Coronary artery (tissue), 2 donors: ENCODE measurements at places on chromosomes 1 and 21.

- no peak for DNase-seq
These were observed 148.7 kb downstream of the MAST2 start for GRCh38 chr1:45952072-45952471.

DNA sequence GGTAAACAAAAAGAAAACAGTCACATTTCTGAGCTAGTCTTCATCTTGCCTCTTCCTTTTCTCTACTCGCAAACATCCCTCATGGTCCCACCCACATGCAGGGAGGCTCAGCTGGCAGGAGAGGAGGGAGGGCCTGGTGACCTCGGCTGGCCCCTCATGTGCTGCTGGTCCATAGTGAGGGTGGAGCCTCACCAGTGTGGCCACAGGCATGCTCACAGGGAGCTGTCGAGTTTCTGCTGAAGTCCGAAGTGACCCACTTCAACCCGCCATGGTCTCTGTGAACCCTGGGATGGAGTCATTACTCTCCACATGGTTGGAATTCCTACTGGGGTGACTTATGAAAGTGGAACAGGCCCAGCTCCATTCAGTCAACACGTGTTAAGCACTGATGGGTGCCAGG lies 253.4 kb downstream of the RHOU start:
- no peak for DNase-seq

DNA sequence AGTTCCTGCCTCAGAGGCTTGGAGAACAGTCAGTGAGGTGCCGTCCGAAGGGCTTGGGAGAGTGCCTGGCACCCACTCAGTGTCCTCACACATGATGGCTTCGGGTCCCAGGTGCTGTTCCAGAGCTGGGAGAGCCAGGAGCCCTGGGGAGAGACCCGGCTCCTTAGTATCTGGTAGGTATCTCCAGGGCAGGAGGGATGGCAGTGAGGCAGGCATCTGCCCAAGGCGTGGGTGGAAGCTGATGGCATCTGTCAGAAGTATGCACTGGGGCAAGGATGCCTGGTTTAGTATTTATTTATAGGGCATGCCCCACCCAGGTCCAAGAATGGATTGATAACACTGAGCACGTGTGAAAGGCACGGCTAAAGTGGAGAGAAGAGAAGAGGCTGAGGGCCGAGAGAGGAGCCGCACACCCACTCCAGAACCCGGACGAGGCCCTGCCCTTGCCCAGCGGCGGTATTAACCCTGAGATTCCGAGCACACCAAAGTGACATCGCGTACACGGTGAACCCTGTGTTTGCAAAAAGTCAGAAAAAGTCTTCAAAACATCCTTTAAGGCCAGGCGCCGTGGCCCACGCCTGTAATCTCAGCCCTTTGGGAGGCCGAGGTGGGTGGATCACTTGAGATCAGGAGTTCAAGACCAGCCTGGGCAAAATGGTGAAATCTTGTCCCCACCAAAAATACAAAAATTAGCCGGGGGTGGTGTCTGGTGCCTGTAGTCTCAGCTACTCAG lies 2.4 kb downstream of the TP73 start:
- DNase-seq: no peak

GRCh38 chr1:96016219-96016618 lies 705.4 kb upstream of the PTBP2 start:
- DNase-seq: no peak

DNA sequence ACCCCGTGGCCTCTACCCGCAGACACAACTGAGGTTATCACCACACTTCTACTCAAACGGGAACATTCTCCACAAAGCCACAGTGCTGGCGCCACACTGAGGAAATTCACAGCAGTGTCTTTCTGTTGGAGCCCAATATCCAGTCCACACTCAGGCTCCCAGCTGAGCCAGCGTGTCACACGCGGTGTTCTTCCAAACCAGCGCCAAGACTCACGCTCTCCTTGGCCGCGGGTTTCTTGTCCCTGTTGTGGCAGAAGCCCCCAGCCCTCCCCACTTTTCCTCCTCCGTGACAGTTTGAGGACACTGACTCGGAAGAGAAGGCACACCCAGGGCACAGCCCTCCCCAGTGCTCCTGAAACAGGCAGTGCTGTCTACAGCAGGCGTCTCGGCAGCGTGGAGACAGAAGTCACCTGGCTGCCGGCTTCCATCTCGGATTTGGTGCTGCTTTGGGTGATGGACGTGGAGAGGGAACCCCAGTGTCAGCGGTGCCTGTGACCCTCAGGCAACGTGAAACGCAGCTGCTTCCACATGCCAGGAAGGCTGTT lies 35.4 kb upstream of the AGPAT3 start:
- DNase-seq: no peak

GRCh38 chr1:24117722-24118409 lies 5.9 kb upstream of the MYOM3 start:
- no peak for DNase-seq

DNA sequence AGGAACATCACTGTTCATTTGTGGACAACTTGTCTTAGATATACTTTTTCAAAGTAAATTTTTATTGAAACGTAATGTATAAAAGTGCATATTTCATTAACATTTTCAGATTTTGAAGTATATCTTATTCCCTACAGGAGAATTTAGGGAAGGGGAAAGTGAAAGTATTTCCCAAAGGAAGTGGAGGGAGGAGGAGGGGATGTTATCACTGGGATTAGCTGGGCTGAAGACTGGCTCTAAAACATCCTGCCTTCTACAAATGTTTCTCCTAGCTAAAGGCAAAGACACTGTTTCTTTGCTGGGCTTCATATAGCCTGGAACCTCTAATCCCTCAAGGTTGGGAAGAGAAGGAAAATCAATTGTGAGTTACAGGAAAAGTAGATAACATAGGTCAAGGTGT lies 7.1 kb upstream of the ZNF697 start:
- DNase-seq: no peak

GRCh38 chr1:17434016-17434415 lies 5.5 kb downstream of the RCC2 start:
- no peak for DNase-seq

DNA sequence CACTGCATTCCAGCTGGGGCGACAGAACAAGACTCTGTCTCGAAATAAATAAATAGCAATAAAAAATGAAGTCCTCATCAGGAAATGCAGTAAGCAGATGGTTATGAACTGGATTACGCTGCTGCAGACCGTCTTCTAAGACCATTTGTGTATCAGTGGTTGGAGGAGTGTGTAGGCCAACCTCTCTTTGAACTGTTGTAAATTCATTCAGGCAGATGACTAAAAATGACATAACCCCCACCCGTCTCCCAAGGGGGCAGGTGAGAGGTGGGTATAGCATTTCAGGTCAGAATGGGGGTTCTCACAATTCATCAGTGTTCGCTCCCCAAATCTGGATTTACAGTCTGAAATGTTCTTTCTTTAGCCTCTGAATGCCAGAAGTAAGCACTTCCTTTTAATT lies 177.3 kb downstream of the KIF26B start:
- DNase-seq: no peak

GRCh38 chr1:11804666-11805421 lies 920 bp downstream of the MTHFR start:
- DNase-seq: no peak

- DNase-seq: no peak
These were observed 53.4 kb downstream of the SIPA1L2 start for GRCh38 chr1:232576537-232576936.

DNA sequence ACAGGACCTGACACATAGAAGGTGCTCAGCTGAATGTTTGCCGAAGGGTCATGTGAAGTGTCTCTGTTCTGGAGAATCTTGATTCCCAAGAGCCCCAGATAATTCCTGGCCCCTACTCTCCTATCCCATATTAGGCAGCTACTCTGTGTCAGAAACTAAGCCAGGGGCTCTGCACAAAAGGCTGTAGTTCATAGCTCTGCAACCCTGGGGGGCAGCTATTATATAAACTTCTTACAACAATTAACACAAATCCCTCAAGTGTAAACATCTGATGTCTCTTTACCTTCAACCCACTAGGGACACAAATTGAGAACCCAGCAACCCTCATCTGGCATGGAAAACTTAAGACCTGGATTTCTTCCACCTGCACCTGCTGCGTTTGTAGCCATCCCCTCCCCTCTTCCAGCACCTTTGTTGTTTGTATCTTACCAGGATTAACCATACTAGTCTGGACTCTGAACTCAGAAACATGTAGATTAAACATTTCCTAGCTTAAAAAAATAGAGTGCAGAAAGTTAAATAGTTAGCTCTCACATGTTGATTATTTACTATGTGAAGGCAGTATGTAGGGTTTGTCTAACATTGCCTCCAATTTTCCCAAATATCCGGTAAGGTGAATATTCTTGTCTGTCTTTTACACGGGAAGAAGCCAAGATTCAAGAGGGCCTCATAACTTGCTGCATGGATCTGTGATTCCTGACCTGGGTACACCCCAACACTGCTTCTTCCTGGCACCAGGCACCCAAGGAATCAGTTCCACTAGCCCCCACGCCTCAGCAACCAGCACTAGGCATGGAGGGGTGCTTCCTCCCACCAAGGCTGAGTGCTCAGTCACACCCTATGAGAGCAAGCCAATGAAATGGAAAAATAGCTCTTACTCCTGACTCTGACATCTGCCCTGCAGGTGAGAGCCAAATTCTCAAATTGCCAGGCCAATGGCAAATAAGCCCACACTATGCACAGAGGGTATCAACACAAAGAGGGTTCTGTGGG lies 220.7 kb upstream of the HOOK1 start:
- DNase-seq: no peak

GRCh38 chr1:24043345-24044032 lies 63.4 kb upstream of the SRSF10 start:
- DNase-seq: no peak

DNA sequence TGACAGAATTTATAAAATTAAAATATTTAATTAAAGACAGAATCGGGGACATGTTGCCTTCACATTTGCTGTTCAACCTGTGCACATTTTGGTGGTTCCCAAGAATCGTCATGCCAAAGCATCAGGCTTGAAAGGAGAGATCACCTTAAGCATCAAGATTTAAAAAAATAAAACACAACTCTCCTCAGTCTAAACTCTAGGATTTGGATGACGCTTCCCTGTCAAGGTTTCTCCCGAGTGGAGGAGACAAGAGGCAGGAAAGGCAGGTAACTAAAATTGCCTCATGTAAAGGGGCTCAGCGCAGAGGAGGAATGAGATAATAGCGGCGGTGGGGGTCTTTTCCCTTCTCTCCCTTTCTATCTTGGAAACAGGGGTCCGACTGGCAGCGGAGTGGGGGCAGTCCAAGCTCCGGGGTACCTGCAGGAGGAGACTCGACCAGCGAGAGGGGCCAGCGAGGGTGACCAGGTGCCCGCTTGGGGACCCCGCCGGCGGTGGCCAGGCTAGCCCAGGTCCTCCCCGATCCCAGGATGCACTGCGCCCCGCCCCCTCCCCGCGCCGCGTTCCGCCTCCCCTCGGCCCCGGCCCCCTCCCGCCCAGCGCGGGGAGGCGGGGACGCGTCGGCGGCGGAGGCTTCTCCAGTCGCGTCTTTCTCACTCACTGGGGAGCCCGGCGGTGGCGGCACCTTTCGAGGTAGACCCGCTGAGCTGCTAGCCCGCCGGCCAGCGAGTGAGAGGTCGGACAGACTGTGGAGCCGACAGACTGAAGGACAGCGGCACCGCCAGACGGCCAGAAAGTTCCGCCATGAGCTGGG lies at the start of gene FNBP1L:
FNBP1L (plus strand) TSS at position 638 of the 811 bp plus-strand sequence; CDS start at position 802, 164 bp downstream.
- peak; percentile 80 for DNase-seq

DNA sequence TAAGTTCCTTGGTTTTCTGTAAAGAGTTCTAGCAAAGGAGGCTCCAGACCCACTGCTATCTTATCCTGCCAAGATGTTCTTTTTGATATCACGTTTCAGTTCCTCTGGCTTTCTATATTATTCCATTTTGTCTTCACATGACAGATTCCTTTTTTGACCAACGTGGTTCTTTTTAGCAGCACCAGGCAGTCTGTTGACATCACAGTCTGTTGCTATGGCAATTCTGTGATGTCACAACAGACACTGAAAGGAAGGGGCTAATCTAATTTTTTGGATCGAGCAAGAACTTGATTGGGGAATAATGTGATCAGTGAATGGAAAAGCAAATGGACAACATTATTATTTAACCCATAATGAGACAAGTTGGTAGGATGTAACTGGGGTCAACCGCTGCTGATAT lies 64.5 kb upstream of the GOLT1A start:
- DNase-seq: no peak

GRCh38 chr1:157782931-157783330 lies 6.0 kb upstream of the FCRL2 start:
- DNase-seq: no peak

GRCh38 chr1:200366577-200367253 lies 43.1 kb downstream of the ZNF281 start:
- no peak for DNase-seq

DNA sequence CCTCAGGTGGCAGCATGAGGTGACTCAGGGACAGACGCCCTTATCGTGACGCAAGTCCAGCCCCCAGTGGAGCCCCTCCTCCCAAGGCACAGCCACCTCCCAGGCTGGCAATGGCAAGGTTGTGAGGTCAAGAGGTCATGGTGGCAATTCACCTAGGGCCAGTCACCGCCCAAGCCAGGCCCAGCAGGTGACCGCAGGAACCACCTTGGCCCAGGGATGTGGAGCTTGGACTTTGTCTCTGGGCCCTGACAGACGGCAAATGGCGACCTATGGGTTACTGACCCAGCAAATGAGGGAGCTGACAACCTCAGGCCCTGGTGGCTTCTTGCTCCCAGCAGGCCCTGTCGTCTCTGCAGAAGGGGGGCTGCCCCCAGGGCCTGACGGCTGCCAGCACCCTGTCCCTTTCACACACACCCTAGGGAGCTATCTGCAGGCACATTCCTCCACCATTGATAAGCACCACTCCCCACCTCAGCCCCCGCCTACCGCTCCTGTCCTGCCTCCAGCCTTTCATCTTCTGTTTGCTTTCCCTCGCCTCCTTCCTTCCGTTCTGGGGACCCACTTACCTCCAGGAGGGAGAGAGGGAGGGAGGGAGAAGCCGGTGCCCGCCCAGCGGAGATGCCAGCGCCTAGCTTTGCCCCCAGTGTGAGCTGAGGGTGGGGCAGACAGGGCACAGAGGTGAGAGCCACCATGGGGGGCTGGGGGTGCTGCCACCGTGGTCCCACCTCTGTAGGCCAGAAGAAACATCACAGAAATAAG lies 12.1 kb downstream of the EPHA2 start:
- no peak for DNase-seq

DNA sequence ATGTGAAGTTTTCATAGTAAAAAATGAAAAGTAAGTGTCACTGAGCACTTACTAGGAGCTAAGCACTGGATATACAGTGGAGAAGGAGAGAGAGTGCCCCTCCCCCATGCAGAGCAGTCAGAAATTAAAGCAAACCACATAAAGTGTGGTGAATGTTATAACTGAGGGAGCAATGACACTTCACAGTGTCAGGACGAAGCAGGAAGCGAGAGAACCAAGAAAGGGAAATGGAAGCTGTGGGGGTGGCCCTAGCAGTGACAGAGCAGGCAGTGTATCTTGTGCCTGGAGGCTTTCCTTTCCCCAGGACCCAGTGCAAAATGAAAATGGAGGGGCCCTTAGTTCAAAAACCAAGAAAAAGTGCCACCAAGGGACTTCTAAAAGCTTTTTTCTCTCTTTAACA lies 21.5 kb upstream of the RCAN3 start:
- no peak for DNase-seq

- DNase-seq: no peak
These were observed 14.4 kb downstream of the CASP9 start for GRCh38 chr1:15509586-15509985.
